T-helper 9 cell (primary cell): ENCODE measurements at places on chromosomes 3 and 15.

- no peak for DNase-seq
Observed at GRCh38 chr3:4981294-4981664, 2.0 kb downstream of the BHLHE40 start.

GRCh38 chr3:26714485-26714884 is 91.9 kb downstream of the LRRC3B start:
- no peak for DNase-seq

DNA sequence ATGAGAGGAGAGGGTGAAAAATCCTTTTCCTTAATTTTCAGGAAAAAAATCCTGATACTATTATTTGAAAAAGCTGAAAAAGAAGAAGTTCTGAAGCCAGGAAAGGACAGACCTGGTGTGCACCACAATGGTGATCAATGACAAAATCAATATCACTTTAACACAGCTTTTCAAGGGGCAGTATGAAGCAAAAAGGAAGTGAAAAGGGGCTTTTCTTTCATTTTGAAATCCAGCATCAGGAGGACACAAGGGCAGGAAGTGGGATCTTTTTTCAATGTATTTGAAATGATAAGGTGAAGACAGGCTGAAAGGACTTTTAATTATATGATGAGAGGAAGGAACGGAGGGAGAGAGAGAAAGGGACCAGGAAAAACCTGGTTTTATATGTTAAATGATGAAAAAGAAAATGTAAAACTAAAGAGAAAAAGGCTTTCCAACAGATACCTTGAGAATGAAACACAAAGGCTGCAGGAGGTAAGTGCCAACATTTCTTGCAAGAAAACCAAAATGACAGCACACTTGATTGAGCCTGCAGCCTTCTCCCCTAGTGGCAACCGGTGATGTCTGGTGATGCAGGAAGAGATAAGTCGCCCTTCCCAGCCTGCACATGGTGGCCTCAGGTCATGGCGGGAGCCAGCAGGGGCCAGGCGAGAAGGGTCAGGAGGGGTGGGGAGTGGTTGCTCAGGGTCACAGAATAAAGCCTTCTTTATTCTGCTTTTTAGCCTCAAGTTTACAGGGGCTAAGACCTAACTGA is 236.7 kb upstream of the WNT5A start:
- DNase-seq, result no peak

DNA sequence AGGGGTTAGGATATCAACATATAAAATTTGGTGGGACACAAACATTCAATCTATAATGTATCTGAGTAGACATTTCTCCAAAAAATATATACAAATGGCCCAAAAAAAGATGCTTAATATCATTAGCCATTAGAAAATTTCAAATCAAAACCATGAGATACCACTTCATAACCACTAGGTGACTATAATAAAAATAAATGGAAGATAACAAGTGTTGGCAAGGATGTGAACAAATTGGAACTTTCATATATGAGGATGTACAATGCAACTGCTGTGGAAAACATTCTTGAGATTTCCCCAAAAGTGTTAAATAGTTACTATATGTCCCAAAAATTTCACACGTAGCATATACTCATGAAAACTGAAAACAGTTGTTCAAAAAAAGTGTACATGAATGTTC is 36.5 kb upstream of the WNT7A start:
- no peak for DNase-seq

- DNase-seq, result no peak
Observed at GRCh38 chr3:187848401-187848800, 103.1 kb upstream of the BCL6 start.

DNA sequence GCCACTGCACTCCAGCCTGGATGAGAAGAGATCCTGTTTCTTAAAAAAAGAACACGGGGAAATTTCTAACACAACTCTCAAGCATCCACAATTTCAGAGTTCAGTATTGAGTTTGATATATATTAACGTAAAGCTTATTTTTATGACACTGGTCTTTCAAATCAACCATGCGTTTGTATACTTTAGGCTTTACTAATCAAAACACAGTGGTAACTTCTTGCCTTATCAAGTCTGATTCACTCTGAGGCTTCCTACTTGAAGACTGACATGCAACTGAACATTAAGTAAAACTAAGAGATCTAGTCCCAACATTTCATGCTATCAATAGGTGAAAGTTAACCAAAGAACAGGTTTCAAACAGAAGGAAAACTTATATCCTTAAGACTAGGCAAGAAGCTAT is 46.7 kb downstream of the PRTG start:
- no peak for DNase-seq

- no peak for DNase-seq
Observed at GRCh38 chr3:141320399-141321108, 47.8 kb upstream of the ZBTB38 start.

- DNase-seq, result no peak
Observed at GRCh38 chr3:64167351-64167750, 57.9 kb downstream of the PRICKLE2 start.

DNA sequence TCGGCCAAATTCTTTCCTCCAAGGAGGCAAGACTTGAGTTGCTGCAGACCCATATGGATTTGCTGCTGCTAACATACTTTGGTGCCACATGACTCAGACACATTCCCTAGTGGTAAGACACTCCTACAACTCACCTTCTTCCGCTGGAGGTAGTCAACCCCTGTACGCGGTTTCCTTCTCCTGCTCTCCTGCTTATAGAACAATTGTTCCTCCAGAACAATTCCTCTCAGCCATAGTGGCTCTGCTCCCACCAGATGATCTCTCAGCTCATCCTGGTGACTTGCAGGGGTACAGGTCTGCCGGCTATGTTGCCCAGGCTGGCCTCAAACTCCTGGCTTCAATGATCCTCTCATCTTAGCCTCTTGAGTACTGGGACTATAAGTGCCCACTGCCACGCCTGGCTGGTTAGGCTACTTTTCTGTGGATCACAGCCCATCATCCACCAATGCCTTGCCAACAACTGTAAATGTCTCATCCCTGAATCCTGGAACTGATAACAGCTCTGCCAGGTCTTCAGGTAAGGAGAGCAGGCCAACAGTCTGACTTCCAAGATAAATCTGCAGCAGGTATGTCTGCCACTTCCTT is 2.4 kb upstream of the CXCR6 start:
- DNase-seq, result no peak

- DNase-seq, result no peak
Observed at GRCh38 chr3:87461036-87461435, 184.7 kb upstream of the POU1F1 start.

- no peak for DNase-seq
Observed at GRCh38 chr15:89400116-89400781, 65.6 kb upstream of the POLG start.

GRCh38 chr3:128278130-128278529 is 124.8 kb downstream of the EEFSEC start:
- DNase-seq, result no peak

DNA sequence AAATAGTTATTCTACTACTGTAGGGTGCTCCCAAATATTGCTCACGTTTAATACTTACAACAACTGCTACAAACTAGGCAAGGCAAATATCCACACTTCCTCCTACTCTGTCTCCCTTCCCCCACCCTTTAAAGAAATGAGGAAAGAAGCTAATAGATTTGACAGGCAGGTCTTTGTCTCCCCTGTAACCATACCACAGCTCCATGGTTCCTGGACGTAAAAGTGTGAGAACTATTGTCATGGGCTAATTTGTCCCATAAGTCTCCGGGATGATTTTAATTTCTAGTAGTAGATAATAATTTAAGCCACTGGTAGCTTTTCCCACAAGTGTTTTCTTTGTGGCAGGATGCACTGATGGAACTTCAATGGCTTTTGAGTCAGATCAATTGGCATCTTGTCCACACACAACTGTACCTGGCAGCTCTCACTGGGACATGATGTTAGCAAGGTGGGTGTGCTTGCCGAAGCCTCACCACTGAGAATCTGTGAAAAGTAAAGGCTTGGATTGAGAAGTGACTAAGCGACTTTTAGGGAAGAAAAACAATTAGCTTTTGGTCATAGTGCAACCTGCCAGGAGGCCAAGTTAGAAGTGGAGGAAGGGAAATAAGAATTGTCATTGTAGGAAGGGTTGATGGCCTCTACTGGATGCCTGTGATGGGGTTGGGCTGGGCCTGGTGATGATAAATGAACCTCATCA is 1.4 kb upstream of the CPOX start:
- no peak for DNase-seq

DNA sequence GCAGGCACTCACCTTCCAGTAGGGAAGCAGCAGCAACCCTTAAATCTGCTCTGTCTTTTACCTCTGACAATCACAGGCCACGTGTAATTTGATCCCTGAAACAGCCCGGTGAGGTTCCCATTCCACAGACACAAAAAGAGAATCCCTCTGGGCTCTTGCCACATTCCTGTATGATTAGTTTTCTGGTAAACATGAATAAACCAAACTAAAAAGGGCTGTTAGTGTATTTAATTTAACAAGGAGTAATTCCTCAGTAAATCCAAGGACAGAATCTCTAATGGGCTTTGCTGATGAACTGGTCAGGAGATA is 186.9 kb downstream of the FAM43A start:
- no peak for DNase-seq

GRCh38 chr15:80162059-80162554 is 9.3 kb downstream of the FAH start:
- no peak for DNase-seq

GRCh38 chr15:85592148-85592547 is 202.6 kb downstream of the KLHL25 start:
- no peak for DNase-seq

GRCh38 chr15:60486742-60487141 is 7.8 kb upstream of the ICE2 start:
- no peak for DNase-seq

GRCh38 chr3:16174026-16174355 is 489 bp upstream of the GALNT15 start:
- no peak for DNase-seq

DNA sequence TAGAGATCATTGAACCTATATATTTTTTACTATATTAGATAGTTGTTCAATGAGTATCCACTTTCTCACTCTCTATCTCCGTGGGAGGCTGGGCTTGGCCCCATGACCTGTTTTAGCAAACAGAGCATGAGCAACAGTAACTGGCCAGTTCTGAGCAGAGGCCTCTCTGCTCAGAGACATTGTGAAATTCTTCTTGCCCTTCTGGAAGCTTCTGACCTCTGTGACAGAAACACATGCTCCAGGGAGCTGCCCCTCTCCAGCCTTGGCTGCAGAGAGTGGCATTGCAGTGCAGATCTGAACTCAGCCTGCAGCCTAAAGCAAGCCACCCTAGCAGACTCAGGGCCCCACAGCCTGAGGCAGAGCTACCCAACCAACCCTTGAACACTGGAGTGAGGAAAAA is 20.5 kb downstream of the FAM240A start:
- no peak for DNase-seq

GRCh38 chr3:127095774-127096173 is 97.2 kb upstream of the PRR23E start:
- DNase-seq, result no peak

DNA sequence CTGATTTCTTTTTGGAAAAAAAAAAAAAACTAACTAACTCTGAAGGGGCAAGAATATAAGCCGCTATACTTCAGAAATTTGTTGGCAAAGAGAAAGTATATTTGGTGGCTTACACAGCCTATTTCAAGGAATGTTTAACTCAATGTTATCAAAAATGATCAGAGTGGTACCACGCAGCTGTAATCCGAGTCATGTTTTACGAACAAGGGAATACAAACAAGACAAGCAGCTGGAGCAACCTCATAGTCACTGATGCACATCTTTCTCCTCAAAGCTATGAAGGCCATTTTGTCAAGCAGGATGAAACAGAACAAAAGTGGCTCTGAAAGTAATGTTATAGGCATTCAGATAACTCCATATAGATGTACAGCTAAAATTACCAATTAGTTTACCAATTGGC is 81.2 kb downstream of the SCAPER start:
- DNase-seq, result no peak

- no peak for DNase-seq
Observed at GRCh38 chr15:64645995-64646394, 129.4 kb downstream of the RBPMS2 start.

DNA sequence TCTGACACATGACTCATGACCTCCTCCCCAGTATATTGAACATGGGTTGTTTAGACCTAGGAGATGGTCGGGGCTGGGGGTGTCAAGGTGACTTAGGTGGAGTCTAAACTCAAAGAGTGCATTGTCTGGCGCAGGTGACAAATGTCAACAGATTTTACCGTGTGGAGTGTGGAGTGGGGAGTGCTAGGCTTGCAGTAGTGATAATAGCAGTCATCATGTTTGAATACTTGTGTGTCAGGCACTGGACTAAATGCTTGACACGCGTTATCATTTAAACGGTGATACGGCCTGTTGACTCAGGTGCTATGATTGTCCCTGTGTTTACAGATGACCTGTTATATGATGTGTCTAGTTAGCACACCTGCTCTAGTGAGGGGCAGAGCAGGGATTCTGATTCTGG is 30.8 kb downstream of the MUC20 start:
- no peak for DNase-seq

DNA sequence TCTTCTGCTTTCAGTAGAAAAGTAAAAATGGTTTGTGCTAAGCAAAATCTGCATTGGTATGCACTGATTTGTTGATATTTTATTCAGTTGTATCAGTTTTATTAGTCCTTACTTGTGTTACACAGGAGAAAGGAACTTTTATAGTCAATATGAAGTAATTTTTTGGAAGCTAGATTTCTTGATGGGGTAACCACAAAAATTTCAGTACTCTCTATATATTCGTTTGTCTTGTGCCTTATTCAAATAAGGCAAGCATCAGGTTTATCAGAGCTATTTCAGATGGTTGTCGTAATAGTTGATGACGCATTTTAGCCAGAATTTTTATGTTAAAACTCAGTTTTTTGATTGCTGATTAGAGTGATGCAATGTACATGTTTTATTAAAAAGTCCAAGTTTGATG is 50.7 kb upstream of the NIPA1 start:
- DNase-seq, result no peak

DNA sequence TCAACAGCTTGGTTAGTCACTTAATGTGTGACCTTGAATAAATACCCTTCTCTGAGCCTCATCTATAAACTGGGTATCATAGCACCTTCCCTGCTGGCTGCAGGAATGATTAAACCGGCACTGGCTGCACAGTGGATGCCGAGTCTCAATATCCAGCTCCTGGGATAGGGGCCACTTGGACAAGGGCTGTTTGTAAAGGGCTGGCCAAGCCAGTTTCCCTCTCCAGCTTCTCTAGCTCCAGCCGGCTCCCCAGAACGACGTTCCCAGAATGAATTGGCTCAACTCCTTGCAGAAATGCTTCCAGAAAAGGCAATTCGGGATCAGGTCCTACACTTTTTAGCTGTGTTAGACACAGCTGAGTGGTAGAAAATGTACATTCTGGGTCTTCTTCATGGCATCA is 58.8 kb downstream of the LSM3 start:
- DNase-seq, result no peak

GRCh38 chr3:160435095-160435494 is 14.5 kb downstream of the TRIM59 start:
- no peak for DNase-seq

GRCh38 chr15:65902373-65902772 is 33.1 kb downstream of the RAB11A start:
- no peak for DNase-seq

DNA sequence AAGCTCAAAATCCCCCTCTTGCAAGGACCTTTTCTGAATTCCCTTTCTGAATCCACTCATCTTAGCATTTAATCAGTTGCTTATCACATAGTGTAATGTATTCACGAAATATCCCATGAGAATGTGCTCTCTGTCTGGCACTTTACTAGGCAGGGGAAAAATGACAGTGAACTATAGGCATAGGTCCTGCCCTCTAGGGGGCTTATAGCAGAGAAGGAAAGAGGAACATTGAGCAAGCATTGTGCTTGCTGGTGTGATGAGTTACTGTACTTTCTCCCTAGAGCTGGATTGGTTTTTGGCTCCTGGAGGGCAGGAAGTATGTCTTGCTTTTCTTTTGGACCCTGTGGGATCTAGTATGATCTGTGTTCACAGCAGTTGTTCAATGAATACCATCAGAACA is 26.5 kb downstream of the DUOX2 start:
- DNase-seq, result no peak

GRCh38 chr3:39295184-39295775 is 15.4 kb upstream of the CX3CR1 start:
- no peak for DNase-seq
